ENCODE measurements at places on chromosomes 3 and 15.

DNA sequence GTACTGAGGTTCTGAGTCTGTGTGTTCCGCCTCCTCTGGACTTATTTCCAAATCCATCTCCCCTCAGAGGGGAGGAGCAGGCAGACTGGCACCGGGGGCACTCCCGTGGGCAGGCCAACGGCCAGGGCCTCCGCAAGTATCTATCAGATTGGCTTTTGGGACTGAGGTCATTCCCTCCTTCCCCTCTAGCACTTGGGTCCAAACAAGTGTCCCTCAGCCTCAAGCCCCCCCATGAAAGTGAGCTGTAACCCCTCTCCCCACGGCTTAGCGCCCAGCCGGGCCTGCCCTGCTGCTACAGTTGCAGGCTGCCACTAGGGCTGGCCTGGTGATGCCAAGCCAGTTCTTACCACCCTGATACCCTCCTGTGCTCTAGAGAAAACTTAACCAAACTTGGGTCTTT lies 17.4 kb downstream of the ITGA11 start:
- no peak for DNase-seq

DNA sequence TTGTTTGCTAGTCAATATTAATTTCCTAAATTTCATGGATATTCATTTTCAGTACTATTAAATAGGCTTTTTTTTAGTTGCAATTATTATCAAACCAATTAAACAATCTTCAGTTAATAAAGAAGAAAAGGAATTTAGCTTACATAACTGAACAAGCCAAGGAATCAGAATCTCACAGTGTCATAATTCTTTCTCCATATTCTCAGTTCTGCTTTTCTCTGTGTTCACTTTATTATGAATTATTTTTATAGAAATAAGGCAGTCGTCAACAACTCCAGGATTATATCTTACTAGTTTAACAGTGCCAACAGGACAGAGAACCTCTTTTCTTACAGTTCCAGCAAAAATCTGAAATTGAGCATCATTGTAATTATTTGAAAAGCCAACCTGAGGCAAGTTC lies 221.7 kb downstream of the CGGBP1 start:
- DNase-seq = no peak

GRCh38 chr15:69095274-69095673 lies 65.2 kb upstream of the GLCE start:
- no peak for DNase-seq

GRCh38 chr3:173214576-173214975 lies 73.5 kb upstream of the SPATA16 start:
- DNase-seq = no peak

DNA sequence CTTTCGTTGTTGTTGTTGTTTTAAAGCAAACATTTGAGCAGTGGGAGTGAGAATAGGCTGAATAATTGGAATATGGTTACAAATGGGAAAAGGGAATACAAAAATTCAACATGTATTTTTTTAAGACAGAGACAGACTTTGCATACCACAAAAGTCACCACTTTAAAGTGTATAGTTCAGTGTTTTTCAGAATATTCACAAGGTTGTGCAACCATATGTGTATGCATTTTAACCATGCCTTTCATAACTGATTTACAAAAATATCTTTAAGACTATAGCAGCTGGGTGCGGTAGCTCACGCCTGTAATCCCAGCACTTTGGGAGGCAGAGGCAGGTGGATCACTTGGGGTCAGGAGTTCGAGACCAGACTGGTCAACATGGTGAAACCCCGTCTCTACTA lies 41.3 kb downstream of the EHHADH start:
- DNase-seq = no peak

GRCh38 chr15:49287481-49287880 lies 117.4 kb downstream of the GALK2 start:
- DNase-seq = no peak

- DNase-seq = no peak
Measured at GRCh38 chr15:39054128-39054732, 489.6 kb upstream of the RASGRP1 start.

GRCh38 chr15:38002883-38003477 lies 68.5 kb downstream of the TMCO5A start:
- DNase-seq = no peak

- no peak for DNase-seq
Measured at GRCh38 chr15:50051811-50052419, 67.1 kb downstream of the ATP8B4 start.

DNA sequence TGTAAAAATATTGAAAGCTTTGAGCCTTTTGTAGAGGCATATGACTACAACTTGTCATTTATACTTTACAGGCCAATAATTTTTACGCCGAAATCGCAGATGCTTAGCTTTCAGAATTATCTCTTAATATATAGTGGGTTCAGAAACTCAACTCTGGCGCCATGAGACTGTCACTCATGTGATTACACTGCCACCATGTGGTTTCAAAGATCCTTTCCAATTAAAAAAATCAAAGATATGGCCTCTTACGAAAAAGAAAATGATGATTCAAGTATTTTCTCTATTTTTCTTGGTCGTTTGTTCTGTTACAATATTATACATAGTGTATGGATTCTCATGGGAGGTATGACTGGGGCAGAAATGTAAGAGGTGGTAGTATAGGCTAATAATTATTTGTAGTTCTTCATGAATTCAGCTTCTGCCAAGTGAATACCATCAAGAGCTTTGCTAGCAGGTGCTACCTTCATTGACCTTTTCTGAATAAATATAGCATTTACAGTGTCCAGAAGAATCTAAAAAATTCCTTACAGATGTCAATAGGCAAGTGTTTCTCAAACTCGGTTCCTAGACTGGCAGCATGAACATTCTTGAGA lies 751.7 kb upstream of the GOLIM4 start:
- peak; percentile 1 for DNase-seq
